GM06990 (cell line): ENCODE measurements at places on chromosomes 16 and 17.

GRCh38 chr17:71496552-71496951, 624.3 kb upstream of the SOX9 start:
- no peak for DNase-seq

DNA sequence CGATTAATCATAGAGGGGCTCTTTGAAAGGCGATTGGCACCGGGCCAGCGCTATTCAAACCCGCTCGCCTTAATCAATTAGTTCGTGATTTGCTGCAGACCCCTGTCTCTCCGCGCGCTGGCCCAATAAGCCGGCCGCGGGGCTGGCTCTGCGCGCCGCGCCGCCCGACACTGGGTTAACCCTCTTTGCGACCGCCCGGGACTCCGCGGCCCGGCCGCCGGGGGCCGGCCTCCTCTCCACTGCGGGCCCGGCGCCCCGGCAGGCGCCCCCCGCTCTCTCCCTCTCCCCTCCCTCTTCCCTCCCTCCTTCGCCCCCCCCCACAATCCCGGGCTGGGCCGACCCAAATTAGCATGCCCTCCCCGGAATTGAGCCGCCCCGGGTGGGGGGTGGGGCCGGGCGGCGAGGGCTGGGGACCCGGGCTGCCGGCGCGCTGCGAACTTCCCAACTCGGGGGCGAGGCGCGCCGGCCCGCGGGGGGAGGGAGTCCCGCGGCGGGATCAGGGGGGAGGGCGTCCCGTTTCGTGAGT, 428 bp upstream of the SALL1 start:
- DNase-seq, result no peak

- DNase-seq, result peak; percentile 72
Observed at GRCh38 chr16:525520-526180, 1.9 kb upstream of the CAPN15 start.

- DNase-seq, result no peak
Observed at GRCh38 chr17:34098699-34099098, 156.4 kb upstream of the CCL2 start.

- DNase-seq, result no peak
Observed at GRCh38 chr16:3498988-3499387, 1.8 kb upstream of the CLUAP1 start.

DNA sequence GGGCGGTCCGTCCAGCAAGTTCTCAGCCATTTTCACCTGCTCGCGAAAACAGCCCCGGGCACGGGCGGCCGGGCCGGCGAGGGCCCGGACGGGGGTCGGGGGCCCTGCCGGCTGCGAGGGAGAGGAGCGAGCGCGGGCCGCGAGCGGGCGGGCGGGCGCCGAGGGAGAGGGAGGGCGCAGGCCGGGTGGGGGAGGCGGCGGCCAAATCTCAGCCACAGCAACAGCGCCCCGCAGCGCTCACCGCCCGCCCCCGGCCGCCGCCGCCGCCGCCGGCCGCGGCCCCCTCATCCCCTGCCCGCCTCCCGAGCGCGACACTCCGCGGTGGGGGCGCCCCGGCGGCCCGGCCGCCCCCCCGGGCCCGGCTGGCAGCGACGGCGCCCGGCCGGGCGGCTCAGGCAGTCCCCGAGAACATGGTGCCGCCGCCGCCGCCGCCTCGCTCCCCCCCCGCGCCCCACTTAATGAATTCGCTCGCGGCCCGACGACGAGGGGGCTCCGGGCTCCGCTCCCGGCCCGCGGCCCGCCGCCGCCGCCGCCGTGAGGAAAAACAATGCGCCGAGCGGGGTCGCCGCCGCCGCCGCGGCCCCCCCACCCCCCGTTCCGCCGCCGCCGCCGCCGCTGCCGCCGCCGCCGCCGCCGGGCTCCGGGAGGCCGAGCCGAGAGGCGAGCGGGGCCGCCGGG, 487 bp downstream of the CREBBP start:
- DNase-seq, result peak; percentile 68

GRCh38 chr16:81457326-81458133, 12.9 kb downstream of the CMIP start:
- DNase-seq, result no peak

- no peak for DNase-seq
Observed at GRCh38 chr16:1997494-1998359, 8.0 kb downstream of the SYNGR3 start.

DNA sequence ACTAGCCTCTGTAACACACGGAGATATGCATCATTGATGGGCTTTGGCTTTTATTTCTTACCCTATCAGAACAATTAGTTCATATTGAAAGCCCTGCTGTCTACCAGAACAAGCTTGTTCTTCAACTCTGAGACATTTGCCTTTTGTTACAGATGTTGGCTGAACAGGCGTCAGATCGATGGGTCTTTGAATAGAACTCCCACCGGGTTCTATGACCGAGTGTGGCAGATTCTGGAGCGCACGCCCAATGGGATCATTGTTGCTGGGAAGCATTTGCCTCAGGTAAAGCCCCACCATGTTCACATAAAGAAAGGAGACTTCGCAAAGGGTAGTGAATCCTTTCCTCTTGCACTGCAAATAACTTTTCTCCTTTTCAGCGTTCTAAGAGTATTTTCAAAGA, 232.1 kb downstream of the PHKB start:
- DNase-seq, result no peak

DNA sequence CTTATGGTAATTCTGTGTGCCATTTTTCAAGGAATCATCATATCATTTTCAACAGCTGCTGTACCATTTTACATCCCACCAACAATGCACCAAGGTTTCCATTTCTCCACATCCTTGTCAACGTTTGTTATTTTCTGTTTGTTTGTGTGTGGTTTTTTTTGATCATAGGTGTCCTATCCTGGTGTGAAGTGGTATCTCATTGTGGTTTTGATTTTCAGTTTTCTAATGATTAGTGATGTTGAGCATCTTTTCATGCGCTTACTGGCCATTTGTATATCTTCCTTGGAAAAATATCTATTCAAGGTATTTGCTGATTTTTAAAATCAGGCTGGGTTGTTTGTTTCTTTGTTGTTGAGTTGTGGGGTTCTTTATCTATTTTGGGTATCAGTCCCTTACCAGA, 15.0 kb downstream of the CHD9 start:
- DNase-seq, result no peak

DNA sequence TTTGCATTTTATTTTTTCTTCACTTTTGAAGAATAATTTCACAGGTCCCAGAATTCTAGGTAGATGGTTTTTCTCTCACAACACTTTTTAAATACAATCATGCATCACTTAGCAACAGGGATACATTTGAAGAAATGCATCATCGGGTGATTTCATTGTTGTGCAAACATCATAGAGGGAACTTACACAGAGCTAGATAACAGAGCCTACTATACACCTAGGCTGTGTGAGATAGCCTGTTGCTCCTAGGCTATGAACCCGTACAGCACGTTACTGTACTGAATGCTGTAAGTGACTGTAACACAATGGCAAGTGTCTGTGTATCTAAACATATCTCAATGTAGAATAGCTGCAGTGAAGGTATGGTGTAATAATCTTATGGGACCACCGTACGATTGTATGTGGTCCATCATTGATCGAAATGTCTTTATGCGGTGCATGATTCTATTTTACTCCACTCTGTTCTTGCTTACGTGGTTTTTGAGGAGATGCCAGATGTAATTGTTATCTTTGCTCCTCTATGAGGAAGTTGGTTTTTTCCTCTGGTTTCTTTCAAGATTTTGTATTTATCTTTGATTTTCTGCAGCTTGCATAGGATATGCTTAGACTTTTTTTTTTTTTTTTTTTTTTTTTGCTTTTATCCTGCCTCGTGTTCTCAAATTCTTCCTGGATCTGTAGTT, 35.5 kb upstream of the TMEM92 start:
- no peak for DNase-seq

GRCh38 chr16:22098405-22099255, 6.3 kb downstream of the VWA3A start:
- no peak for DNase-seq

- peak; percentile 42 for DNase-seq
Observed at GRCh38 chr16:49876716-49877129, 20.8 kb upstream of the ZNF423 start.

GRCh38 chr17:50818921-50819657, 16.3 kb upstream of the WFIKKN2 start:
- DNase-seq, result no peak

- DNase-seq, result no peak
Observed at GRCh38 chr17:47872651-47873161, 21.7 kb upstream of the SP6 start.

- DNase-seq, result peak; percentile 70
Observed at GRCh38 chr17:31538080-31538762, 146.7 kb downstream of the RAB11FIP4 start.

DNA sequence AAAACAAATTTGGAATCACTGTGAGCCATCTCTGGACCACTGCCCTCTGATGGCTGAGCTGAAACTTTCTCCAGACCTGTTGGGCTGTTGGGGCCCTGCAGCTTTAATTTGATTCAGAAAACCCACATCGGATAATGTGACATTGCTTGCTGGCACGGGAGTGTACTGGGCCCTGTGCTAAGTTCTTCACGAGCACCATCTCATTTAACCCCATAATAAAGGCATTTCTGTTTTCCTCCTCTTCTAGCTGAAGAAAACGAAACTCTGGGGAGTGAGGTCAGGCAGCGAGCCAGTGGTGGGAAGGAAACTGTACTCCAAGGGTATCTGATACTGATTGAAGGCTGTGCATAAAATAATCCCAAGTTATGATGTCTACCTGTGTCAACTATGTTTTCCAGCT, 34.5 kb upstream of the TNRC6A start:
- no peak for DNase-seq

DNA sequence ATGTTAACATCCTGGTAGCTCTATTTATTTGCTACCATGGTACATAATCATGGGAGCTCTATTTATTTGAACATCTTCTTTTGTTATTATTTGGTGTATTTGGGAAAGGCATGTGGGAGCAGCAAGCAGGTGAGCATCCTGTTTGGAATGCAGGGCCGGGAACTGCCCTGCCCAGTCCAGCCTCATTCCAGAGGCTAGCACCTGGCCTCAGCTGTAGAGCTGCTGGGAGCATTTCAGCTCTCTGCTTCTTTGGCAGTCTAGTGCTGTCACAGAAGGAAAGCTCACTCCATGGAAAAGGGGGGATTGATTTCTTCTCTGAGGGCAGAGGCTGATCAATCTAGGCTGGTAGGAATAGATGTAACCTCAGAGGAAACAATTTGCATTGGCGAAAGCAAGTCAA, 112.5 kb downstream of the WWOX start:
- no peak for DNase-seq

GRCh38 chr17:32123782-32124181, 18.5 kb upstream of the RHOT1 start:
- DNase-seq, result no peak

- DNase-seq, result peak; percentile 23
Observed at GRCh38 chr16:2027024-2028010, 615 bp downstream of the NHERF2 start.

DNA sequence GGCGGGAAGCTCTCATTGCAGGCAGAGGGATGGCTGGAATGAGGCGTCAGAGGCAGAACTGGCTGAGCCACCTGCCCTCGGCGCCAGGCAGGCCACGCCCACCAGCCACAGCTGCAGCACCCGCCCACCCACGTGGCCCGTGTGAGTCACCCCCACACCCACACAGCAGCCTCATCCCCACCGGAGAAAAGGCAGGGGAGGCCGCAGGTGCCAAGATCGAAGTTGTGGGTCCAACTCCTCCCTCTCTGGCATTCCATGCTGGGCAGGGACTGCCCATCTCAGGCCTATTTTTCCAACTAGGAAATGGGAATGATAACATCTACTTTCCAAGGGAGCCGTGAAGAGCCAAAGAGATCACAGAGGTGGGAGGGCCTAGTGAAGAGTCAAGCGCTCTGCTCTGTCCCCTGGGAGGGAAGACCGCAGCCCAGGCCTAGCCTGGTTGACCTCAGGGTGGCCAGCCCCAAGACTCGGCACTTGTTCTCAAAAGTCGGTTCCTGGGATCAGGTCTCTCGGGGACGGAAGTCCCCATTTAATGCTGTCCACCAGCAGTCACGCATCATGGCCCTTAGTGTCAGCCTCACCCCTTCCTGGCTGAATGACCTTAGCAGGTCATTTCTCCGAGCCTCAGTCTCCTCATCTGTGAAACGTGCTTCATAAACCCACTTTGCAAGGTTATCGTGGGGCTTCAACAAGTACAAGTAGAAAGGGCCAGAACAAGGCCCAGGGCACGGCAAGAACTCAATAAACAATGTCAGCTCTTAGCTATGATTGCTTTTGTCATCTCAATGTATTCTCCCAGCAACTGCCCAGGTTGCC, at the start of gene TRPV3:
Gene TRPV3 (minus strand): TSS at position 45 of the 816 bp plus-strand sequence. CDS start 2,962 bp downstream, outside the sequence.
- peak; percentile 83 for DNase-seq

DNA sequence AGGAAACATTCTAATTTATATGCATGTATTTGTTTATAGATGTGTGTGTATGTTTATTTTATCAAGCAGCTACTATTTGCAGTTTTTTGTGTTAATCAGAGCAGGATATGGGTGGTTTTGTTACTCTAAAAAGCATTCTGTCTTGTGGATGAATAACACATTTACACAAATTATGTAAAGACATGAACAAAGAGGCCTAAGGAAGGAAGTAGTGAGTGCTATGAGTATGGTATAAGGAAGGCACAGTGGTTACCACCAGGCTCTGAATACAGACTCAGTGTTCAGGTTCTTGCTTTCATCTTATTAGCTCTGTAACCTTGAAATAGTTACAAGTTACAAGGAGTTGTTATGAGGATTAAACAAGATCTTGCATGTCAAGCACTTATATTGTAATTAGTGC, 33.9 kb downstream of the STXBP4 start:
- DNase-seq, result no peak

GRCh38 chr17:75642182-75642783, 9.0 kb downstream of the SMIM5 start:
- no peak for DNase-seq

DNA sequence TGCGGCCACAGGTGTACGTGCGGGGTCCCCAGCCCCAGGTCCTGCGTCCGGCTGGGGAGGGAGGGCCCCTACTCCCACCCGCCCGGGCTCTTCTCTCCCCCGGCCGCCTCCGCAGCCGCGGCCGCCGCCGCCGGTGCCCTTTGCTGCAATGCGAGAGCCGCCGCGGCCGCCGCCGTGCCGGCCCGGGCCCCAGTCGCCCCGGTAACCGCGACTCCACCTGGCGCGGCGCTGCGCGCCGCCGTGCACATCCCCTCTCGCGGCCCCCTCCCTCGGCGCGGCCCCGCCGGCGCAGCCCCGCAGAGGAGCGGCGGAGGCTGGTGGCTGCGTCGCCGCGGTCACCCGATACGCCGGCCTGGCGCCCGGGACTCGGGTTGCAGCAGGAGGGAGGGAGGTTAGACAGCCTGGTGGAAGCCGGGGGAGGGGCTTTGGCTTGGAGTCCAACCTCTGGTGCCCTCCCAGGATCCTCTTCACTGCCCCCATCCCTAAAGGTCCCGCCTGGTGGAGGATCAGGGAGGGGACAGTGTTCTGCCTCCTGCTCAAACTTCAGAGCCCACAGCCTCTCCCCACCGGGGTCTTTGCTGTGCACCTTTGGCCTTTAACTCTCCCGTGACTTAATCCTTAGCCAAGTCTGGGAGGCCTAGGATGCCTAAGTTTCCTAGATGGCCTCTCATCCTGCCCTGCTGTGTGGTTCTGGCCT, 32.9 kb downstream of the SRCIN1 start:
- no peak for DNase-seq

GRCh38 chr16:57801809-57802340, 416 bp downstream of the KIFC3 start:
- no peak for DNase-seq

- DNase-seq, result no peak
Observed at GRCh38 chr17:48246612-48247011, 139.0 kb downstream of the SNX11 start.
